ENCODE measurements at places on chromosomes 16 and 17.

- no peak for DNase-seq
Measured at GRCh38 chr16:71903608-71904007, 8.3 kb downstream of the IST1 start.

DNA sequence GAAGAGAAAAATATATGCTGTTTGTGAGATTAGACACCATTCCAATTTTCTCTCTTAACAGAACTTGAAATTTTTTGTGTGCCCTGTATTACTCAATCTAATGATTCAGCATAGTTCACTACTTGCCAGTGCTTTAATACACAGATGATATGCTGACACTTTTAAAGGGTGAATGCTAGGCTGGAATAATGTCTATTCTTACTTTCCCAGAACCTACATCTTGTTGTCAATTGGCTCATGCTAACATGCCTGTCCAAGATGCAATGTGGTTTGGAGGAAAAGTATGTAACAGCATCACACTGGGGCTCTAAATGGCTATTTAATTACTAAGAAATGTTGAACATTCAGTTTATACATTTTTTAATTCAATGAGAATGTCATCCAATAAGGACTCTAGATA is 7.6 kb upstream of the MAP2K6 start:
- no peak for DNase-seq

DNA sequence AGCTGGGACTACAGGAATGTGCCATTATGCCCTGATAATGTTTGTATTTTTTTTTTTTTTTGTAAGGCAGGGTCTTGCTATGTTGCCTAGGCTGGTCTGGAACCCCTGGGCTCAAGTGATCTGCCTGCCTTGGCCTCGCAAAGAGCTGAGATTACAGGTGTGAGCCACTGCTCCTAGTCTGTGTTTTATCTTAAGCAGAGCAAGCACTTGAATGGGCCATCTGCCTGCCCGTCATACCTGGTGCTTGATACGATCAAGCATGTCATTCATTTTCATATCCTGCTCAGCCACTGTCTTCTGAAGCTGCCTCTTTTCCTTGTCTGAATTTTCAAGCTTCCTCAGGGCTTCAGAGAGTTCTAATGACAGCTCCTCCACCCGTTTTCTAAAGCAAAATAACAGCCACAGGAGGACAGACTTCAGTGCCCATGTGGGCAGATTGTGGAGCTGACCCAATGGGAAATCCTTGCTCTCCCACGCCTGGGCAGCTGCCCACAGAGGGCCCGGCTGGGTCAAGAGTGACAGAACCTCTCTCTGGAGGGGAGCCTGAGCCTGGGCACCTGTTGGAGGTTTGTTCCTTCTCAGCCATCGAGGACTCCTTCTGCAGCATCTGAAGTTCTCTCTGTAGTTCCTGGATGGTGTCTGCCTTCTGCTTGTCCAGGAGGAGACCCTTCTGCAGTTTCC is 36.5 kb downstream of the DHX38 start:
- DNase-seq = no peak

DNA sequence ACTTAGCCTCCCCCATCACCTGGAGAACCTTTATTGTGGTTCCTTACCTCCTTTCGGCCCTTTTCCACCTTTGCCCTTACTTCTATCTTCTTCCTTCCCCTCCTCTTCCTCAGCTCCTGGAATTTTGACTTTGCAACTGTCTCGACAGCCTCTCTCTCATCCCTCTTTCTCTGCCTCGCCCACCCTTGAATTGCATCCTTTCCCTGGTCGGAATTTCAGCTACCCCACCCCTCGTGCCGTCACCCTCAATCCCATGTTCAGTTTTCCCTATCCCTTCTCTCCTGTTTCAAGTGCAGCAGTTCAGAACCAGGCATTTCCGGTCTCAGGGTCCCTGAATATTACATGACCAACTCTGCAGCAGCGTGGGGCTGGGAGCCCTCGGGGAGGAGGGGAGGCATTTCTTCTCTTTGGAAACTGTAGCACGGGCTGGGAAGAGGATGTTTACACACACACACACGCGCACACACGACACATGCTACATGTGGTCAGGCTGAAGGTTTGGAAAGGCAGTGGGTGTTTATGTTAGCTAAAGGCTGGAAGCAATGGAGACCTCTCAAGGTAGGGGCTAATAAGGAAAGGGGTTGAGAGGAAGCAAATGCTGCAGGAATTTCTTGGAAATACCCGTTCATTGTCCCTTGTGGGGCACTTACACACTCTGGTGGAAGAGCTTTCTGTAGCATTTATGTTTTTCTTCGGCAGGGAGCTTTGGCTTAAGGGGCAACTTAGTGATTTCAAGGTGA is 971 bp downstream of the MINK1 start:
- peak; percentile 17 for DNase-seq

DNA sequence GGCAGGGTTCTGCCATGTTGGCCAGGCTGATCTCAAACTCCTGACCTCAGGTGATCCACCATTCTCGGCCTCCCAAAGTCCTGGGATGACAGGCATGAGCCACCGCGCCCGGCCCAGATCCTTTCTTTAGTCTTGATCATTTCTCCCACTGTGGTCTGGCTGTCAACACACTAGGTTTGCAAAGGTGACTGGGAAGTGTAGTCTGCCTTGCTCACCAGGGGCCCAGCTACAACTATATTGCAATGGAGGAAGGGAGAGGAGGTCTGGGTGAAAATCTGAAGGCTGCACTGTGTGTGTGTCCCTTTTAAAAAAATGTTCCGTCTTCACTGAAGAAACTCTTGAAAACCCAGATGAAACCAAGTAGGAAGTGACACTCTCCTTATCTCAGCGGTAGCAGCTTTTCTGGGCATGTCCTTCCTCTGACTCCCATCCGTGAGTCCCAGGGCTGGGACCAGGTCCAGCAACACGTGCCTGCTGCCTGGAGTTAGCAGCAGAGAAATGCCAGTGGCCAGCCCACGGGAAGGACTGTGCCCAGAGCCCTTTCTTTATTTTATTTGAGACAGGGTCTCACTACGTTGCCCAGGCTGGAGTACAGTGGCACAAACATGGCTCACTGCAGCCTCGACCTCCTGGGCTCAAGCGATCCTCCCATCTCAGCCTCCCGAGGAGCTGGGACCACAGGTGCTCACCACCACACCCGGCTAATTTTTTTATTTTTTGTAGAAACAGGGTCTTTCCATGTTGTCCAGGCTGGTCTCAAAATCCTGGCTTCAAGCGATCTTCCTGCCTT is 17.8 kb upstream of the KIF19 start:
- DNase-seq = no peak

DNA sequence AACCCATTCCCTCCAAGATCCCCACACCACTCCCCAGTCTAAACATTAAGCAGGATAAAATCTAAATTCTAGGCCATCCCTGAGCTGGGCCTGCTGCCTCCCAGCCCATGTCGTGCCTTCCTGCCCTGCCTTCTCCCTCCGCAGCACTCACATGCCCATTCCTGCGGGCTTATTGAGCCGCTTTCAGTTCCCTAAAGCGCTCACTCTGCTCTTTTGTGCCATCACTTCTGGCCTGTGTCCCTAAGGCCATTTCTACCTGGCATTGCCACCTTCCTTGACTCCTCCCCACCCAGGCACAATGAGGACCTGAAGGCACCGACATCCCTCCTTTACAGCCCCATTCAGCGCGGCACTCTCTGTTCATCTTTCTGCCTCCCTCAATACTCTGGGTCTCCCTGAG is 13.0 kb upstream of the RAB5C start:
- no peak for DNase-seq

DNA sequence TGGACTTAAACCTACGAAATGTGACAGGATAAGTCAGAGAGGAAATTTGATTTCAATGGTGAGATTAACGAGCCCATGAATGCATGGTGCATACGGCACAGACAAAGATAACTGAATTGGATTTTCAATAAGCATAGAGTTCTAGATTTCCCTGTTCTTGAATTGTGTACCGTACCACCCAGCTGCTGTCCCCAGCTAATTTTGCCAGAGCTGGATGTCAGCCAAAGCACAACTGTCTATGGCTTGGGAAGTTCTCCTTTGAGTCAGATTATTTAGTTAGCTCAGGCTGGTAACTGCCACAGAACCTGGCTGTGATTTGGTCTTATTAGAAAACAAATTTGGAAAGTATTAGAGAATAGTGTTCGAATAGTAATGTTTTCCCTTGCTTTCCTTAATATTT is 143.1 kb downstream of the CDH13 start:
- DNase-seq = no peak
